CD4-positive, alpha-beta memory T cell (primary cell): ENCODE measurements at places on chromosomes 2 and 18. TPM values are rescaled to one million over a fixed set of nuclear protein-coding genes. Genes with fewer than 3 reads are reported as not detected.

The FBXO41 gene
- total RNA-seq = 9.8 TPM

The CRYGD gene
- not detected for total RNA-seq

The C2orf81 gene
- total RNA-seq = 5.3 TPM

The UGT1A9 gene
- not detected for total RNA-seq

The SLC39A6 gene
- total RNA-seq = 18.9 TPM

The DCDC2C gene
- not detected for total RNA-seq

The SCYGR5 gene
- not detected for total RNA-seq

The KCNK3 gene
- total RNA-seq = not detected

- H3K36me3 ChIP-seq = no peaks in the 10 kb centered on the region
- no peak for DNase-seq
- H3K27ac ChIP-seq = no peak overlapping the region
- no peak overlapping the region for H3K4me3 ChIP-seq
- H3K4me1 ChIP-seq = no peaks in the 10 kb centered on the region
These were observed 91.0 kb downstream of the TMEM247 start for GRCh38 chr2:46570396-46570795.

DNA sequence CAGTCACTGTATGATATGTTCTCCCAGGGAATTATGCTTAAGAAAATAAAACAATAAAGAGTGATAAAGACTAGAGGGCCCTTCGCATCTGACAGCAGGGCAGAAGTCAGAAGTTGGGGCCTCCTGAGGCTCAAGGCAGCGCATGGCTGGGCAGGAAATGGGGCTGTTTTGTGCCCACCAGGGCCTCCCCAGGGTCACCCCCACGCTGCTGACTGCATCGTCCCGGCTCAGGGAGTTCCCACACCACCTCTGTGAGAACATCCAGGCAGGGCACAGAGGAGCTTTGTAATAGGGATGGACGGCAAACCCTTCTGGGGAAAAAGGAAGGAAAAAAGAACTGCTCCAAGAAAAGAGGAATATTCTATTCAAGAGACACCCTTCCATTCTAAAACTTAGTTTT lies 41.2 kb downstream of the PAX3 start:
- no peaks in the 10 kb centered on the region for H3K27me3 ChIP-seq
- no peak overlapping the region for H3K27ac ChIP-seq
- H3K4me3 ChIP-seq = no peak overlapping the region
- H3K4me1 ChIP-seq = no peaks in the 10 kb centered on the region
- DNase-seq = no peak

DNA sequence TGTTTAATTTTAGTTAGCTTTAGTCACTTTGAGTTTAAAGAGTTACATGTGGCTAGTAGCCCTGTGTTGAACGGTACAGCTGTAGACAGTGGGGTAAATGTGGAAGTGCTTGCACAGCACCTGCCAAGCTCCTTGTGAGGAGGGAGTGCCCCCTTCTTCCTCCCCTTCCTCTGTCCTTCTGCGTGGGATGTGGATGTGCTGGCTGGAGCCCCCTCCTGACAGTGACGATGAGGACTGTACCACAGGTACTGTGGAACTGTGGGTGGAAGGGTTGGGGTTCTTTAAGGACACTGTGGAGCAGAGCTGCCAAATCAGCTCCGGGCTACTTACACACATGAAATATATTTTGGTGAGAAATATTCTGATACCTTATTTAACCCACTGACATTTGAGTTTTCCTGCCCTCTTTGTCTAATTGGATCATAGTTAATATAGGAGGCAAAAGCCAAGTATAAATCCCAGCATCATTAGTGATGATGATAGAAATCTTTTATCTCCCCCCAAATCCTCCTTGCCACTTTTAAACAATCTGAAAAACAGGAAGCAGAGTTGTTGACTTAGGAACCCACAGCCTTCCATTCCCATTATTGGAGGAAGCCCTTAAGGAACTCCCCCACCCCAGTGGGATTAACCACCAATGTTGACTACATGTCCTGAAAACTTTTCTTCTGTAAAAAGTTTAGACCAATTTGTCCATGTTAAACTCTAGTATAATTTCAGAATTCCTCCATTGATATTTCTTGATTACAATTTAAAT lies 181.3 kb downstream of the PTPRM start:
- H3K27me3 ChIP-seq = no peaks in the 10 kb centered on the region
- no peak overlapping the region for H3K27ac ChIP-seq
- H3K4me3 ChIP-seq = no peak overlapping the region
- DNase-seq = no peak
- no peaks in the 10 kb centered on the region for H3K36me3 ChIP-seq
- H3K4me1 ChIP-seq = no peaks in the 10 kb centered on the region

GRCh38 chr2:228707846-228708245 lies 526.4 kb upstream of the SPHKAP start:
- DNase-seq = no peak
- H3K27ac ChIP-seq = no peak overlapping the region
- no peak overlapping the region for H3K4me3 ChIP-seq
- H3K36me3 ChIP-seq = no peaks in the 10 kb centered on the region

DNA sequence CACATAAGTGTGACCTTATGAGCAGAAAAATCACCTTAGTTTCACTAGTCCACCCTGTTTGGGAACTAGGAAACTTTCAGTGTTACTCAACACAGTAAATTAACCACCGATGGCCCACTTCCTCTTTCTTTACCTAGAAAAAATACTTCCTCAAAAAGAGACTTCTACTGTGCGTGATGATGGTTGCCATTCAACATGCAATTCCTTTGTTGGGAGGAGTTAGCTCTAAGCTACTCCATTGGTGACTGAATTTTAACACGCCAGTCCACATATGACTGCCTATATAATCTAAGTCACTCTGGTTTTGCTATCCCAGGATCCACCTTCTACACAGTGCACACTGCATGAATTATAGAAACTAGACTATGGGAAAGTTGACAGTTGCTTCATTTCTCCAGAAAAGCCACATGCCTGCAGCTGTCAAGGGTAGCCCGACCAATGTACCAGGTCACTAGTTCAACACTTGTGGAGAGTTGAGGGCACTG lies 47.8 kb upstream of the REG3G start:
- H3K4me3 ChIP-seq = no peak overlapping the region
- no peaks in the 10 kb centered on the region for H3K27me3 ChIP-seq
- H3K4me1 ChIP-seq = no peaks in the 10 kb centered on the region
- H3K27ac ChIP-seq = no peak overlapping the region

- no peaks in the 10 kb centered on the region for H3K27me3 ChIP-seq
- H3K36me3 ChIP-seq = no peaks in the 10 kb centered on the region
- DNase-seq = no peak
These were observed 2.6 kb downstream of the HS6ST1 start for GRCh38 chr2:128315829-128316776.

- no peak overlapping the region for H3K27ac ChIP-seq
- peak; percentile 29 for DNase-seq
- H3K36me3 ChIP-seq = peaks cover 20% of the 10 kb centered on the region
- H3K4me1 ChIP-seq = peaks cover 13% of the 10 kb centered on the region
- H3K27me3 ChIP-seq = no peaks in the 10 kb centered on the region
- no peak overlapping the region for H3K4me3 ChIP-seq
These were observed 37.4 kb downstream of the ZNF236 start for GRCh38 chr18:76859474-76860339.

GRCh38 chr2:160582490-160583145 lies 89.0 kb upstream of the RBMS1 start:
- no peaks in the 10 kb centered on the region for H3K36me3 ChIP-seq
- DNase-seq = no peak
- H3K4me3 ChIP-seq = no peak overlapping the region
- H3K4me1 ChIP-seq = no peaks in the 10 kb centered on the region
- H3K27ac ChIP-seq = no peak overlapping the region

DNA sequence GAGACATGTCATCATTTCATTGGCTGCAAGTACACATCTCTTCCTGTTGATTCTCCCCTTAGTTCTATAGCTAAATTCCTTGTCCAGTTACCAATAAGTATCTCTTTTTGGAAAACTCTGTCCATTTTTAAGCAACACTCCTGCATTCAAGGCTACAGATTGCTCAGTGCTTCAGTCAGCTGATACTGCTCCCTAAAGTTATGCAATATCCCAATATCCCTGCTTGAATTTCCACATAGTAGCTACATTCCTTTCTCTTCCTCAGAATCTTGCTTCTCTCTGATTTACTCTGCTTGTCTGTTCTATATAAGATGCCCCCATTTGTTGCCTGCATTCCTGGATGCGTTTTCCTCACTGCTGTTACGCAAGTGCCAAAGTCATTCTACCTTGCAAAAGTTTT lies 109.8 kb downstream of the PARD3B start:
- DNase-seq = no peak
- no peaks in the 10 kb centered on the region for H3K27me3 ChIP-seq

DNA sequence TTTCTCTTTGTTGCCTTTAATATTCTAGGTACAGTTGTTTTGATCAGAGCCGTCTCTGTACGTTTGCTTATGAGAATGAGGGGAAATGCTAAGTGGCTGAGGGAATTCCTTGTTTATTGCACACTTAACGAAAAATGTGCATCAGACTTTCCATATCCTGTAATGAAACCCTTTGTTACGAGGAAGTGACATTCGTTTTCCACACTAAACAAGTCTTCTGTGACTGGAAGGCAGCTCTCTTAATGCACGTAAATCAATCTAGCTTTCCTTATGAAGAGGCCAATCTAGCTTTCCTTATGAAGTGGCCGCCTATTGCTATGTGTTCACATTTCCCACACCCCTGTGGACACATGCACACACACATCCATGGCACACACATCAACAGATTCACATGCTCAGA lies 186.2 kb downstream of the SNTG2 start:
- no peak overlapping the region for H3K4me3 ChIP-seq

GRCh38 chr2:10354399-10354798 lies 51.7 kb downstream of the HPCAL1 start:
- H3K4me3 ChIP-seq = no peak overlapping the region
- H3K27me3 ChIP-seq = no peaks in the 10 kb centered on the region
- H3K4me1 ChIP-seq = peaks cover 16% of the 10 kb centered on the region
- no peaks in the 10 kb centered on the region for H3K36me3 ChIP-seq
- no peak for DNase-seq

- no peak overlapping the region for H3K4me3 ChIP-seq
- peaks cover 6% of the 10 kb centered on the region for H3K4me1 ChIP-seq
- no peaks in the 10 kb centered on the region for H3K27me3 ChIP-seq
- no peak for DNase-seq
- no peak overlapping the region for H3K27ac ChIP-seq
- no peaks in the 10 kb centered on the region for H3K36me3 ChIP-seq
These were observed 19.2 kb downstream of the MIB1 start for GRCh38 chr18:21759836-21760235.

DNA sequence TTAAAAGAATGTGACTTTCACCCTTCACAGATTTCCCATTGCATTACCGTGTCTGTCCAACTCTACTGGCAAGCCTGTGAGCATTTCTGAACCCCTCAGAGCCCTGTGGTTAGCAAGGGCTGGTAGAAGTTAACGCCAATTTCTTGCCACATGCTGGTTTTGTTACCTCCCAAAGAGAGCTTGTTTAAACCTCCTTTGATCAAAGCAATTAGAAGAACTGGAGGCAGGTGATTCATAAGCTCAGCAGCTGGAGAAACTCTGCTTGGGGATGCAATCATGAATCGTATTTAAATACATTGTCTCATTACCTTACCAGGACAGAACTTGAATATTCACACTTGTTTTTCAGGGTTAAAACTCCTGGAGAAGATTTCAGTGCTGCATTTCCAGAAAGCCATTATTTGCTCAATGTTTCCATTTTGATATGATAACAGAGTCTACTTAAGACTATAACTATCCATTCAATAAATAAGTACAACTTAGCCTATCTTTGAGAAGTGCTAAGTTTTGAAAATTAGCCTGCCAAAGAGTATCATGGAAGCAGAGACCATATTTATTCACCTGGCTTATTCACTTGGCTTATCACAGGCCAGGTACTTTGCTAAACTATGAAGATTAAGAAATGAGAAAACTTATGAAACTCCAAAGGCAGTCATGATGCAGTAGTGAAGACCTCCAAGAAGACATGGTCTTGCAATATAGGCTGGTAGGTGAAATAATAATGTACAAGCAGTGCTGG lies 292.8 kb downstream of the INSIG2 start:
- H3K4me3 ChIP-seq = no peak overlapping the region
- DNase-seq = no peak
- no peaks in the 10 kb centered on the region for H3K4me1 ChIP-seq
- H3K27me3 ChIP-seq = no peaks in the 10 kb centered on the region
- no peak overlapping the region for H3K27ac ChIP-seq
- no peaks in the 10 kb centered on the region for H3K36me3 ChIP-seq

- no peaks in the 10 kb centered on the region for H3K4me1 ChIP-seq
- no peak for DNase-seq
- no peaks in the 10 kb centered on the region for H3K27me3 ChIP-seq
These were observed 148.7 kb downstream of the TFCP2L1 start for GRCh38 chr2:121136323-121136722.

DNA sequence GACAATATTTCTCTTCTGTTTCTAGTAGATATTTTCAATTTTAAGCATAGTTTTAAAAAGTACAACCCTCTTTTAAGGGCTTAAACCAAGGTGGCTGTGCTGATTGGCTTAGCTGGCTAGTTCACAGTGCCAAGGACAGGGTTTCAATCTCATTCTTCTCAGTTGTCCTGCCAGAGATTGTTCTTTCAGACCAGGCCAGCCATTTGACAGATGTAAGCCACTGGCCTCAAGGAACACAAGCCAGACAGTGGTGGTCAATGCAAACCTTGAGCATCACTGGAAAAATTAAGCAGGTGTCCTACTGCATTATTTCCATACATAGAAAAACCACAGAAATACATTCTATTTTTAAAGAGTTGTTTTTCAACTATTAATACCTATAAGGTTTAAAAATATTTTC lies 5.9 kb downstream of the RNF103 start:
- no peak overlapping the region for H3K27ac ChIP-seq
- no peak overlapping the region for H3K4me3 ChIP-seq
- DNase-seq = no peak
- H3K4me1 ChIP-seq = peaks cover 37% of the 10 kb centered on the region
- H3K27me3 ChIP-seq = no peaks in the 10 kb centered on the region
- peaks cover 11% of the 10 kb centered on the region for H3K36me3 ChIP-seq

- peaks cover 33% of the 10 kb centered on the region for H3K4me1 ChIP-seq
- DNase-seq = no peak
- H3K27ac ChIP-seq = no peak overlapping the region
- H3K27me3 ChIP-seq = peaks cover 8% of the 10 kb centered on the region
These were observed 2.4 kb downstream of the GAREM1 start for GRCh38 chr18:32468147-32468845.

DNA sequence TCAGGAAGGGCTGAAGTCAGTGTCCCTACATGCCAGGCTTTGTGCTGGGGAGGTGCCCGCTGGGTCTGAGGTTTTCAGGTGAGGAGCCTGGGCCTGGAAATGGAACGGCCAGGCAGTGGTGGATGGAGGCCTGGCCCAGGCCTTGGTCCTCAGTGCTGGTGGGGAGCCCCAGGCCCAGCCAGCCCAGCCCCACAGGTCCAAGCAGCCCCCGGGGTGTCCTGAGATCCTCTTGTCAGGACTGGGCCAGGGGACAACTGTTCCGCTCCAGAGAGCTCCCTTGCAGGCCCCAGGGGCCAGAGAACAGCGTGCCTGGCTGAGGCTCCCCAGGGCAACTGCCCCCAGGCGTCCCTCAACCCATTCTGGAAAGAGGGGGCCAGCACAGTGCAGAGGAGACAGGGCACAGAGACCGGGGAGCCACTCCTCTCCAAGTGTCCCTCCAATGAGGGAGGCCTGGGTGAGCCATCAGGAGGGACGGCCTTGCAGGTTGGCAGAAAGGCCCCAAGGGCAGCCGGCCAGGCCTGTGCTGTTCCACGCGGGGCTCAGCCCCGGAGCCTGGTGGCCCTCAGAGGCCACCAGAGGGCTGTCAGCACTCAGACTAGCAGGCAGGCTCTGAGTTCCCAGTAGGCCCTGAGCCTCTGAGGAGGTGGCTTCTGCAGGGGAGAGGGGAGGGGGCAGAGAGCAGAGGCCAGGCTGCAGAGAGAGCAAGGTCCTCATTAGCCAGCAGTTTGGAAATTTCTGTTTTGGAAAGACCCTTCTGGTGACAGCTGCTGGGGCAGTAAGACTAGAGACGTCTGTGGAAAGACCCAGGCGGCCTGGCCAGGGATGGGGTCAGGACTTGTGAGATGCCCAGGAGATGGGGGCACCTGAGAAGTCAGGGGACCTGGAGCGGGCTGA lies 29.4 kb upstream of the SNED1 start:
- no peaks in the 10 kb centered on the region for H3K36me3 ChIP-seq
- H3K4me1 ChIP-seq = peaks cover 3% of the 10 kb centered on the region
- H3K4me3 ChIP-seq = no peak overlapping the region
- DNase-seq = no peak
